Fibroblast of skin of left biceps (primary cell): ENCODE measurements at places on chromosomes 6 and 20.

DNA sequence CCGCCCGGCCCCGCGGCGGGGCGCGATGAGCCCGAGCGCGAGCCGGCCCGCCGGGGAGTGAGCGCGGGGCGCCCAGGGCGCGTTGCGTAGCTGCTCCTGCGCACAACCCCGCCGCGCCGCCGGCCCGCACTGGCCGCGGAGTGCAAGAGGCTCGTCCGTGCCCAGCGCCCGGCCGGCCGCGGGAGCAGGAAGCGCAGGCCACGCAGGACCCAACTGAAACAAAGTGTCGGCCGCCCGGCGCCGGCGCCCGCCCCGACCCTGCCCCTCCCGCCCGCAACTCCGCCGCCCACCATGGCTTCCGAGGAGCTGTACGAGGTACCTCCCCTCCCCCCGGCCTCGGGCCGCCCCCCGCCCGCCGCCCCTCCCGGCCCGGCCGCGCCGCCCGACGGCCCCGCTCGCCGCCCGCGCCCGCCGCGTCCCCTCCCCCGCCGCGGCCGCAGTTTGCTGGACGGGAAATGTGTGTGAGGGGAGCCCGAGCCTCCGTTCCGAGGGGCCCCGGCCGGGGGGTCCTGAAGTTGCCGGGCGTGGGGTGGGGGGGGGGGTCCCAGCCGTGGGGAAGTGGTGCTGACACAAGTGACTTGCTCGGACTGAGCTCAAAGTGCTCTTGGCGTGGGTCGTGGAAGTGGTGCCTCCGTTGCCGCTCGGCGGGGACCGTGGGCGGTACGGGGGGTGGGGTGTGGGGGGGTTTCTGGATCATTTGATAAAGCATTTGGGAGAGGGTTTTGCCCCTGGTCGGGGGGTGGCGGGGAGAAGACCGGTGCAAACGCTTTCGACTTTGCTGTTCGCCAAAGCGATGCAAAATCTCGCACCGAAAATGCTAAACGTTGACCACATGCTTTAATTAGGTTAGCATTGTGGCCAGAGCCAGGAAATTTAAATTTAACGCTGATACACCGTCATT, 539 bp downstream of the CDYL start:
- no peak for DNase-seq

GRCh38 chr6:26231006-26231587, 133.9 kb upstream of the BTN3A2 start:
- DNase-seq: no peak

GRCh38 chr6:126060400-126060799, 74.1 kb downstream of the TRMT11 start:
- DNase-seq: no peak

DNA sequence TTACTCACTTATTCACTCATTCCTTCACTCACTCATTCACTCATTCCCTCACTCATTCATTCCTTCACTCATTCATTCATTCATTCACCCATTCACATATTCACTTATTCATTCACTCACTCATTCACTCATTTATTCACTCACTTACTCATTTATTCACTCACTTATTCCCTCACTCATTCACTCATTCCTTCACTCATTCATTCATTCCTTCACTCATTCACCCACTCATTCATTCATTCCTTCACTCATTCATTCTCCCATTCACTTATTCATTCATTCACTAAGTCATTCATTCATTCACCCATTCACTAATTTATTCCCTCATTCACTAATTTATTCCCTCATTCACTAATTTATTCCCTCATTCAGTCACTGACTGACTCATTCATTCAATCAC, 127.6 kb downstream of the EDN3 start:
- no peak for DNase-seq

GRCh38 chr6:52143551-52143950, 42.6 kb upstream of the IL17A start:
- no peak for DNase-seq

DNA sequence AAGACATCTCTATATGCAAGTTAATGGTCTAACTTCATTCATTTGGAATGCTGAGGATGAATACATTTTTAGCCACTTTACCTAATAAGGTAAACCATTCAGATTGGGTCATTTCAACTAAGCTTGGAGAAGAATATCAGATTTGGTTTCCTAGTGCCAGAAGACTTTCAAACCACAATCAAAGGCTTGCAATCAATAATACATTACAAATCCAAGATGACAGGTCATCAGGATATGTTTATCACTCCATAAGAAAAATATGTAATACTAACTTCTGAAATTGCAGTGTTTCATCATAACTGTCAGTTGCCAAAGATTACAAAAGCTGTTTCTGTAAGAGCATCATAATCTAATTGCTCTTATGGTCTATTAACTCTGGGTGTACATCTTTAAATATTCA, 654.0 kb downstream of the COL12A1 start:
- peak; percentile 93 for DNase-seq

DNA sequence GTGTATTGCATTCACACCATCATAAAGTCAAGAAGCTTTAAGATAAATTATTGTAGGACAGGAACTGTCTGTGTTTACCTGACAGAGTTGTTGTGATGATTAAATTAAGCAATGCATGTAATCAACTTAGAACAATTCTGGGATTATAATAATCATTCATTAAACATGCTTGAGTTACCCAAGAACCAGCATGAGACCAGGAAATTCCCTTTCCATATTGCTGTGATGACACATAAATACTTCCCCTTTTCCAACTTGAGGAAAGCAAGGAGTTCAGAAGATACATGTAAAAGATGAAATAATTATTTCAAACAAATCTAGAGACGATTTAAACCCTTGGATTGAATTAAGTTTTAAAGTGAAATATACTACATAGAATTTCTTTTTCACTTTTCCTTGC, 404.4 kb downstream of the GJA1 start:
- no peak for DNase-seq

- DNase-seq: no peak
Observed at GRCh38 chr6:103886951-103887350, 972.8 kb downstream of the HACE1 start.

DNA sequence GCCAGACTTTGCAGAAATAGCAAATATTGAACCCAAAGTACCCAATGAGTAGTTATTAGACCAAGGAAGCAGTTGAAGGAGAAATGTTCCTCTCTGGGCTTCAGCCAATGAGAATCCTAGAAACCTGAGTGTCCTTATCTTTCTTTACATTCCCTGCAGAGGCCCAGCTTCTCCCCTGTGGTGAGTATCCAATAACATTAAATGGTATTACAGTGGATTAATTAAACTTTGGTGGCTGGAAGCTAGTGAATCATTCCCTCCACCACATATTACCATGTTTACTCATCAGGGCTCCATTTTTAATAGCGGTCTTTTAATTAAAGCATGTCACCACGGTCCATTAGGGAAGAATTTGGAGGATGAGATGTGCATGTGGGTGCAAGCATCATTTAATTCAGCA, 74.0 kb downstream of the UNC5CL start:
- DNase-seq: no peak

DNA sequence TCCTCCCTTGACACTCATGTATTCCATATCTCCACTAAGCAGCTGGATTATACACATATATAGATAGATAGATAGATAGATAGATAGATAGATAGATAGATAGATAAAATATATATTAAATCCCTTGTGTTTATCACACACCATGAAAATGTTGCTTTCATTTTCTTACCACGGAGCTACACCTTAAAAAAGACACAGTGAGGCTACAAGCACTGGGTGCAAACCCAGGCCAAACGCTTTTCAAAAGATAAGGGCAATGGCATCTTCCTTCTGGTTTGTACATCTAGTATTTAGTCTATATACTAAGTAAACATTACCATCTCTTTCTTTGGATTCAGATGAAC, 377.1 kb downstream of the ESR1 start:
- no peak for DNase-seq

GRCh38 chr6:122571888-122572287, 38.3 kb upstream of the PKIB start:
- DNase-seq: no peak

DNA sequence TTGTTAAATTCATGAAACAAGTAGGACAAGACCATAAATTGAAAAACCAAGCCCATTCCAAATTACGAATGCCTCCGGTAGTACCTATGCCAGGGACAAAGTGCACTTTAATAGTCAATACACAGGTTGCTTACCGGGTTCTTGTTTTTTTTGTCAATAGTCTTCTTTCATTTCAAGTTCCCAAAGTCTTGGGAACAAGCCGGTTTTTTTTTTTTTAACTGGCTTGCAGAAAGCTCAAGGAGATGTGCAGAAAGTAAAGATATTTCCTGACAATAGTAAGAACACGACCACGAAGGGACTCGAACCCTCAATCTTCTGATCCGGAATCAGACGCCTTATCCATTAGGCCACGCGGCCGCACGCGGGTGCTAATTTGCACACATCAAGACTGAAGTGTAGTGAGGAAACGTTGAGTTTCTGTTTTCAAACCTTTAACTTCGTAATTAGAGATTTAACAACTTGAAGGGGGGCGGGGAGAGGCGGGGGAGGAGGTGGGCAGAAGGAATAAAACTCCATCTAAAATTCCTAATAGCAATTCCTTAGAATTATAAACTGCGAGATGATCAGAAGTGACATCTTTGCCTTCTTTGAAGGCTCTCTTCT, 181.0 kb downstream of the TRIM27 start:
- no peak for DNase-seq

DNA sequence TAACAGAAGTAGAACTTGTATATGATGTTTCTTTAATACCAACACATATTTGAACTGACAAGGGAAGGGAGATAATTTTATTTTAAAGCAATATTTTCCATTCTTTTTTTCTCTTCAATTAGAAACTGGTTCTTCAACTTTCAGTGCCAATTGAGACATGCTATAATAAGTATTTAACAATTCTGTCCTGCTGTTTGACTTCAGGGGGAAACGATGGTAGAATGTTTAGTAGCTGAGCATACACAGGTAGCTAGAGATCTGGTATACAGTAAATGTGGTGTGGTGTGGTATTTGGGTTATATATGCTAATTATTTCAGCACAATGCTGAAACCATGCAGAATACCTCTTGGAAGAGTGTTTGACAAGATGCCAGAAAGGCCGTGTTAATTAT, 156.9 kb downstream of the ARID1B start:
- no peak for DNase-seq

- no peak for DNase-seq
Observed at GRCh38 chr6:73182021-73182607, 43.2 kb downstream of the KHDC1L start.

DNA sequence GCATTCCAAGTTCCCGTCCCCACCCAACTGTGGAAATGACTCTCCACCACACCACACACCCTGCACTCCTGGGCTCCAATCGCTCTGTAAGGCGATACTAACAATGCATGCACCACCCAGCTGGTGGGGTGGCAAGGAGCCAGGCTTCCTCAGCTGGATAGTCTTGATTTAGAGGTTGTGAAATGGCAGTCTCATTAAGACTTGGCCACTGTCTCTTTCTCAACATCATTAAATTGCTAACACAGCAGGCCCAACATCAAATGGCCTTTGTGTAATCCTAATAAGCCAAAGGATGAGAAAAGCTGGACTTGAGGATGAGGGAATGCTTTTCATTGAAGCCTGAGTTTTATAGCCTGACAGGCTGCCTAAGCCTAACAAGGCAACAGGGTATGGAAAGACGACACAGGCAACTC, 223.7 kb downstream of the GMDS start:
- peak; percentile 58 for DNase-seq

DNA sequence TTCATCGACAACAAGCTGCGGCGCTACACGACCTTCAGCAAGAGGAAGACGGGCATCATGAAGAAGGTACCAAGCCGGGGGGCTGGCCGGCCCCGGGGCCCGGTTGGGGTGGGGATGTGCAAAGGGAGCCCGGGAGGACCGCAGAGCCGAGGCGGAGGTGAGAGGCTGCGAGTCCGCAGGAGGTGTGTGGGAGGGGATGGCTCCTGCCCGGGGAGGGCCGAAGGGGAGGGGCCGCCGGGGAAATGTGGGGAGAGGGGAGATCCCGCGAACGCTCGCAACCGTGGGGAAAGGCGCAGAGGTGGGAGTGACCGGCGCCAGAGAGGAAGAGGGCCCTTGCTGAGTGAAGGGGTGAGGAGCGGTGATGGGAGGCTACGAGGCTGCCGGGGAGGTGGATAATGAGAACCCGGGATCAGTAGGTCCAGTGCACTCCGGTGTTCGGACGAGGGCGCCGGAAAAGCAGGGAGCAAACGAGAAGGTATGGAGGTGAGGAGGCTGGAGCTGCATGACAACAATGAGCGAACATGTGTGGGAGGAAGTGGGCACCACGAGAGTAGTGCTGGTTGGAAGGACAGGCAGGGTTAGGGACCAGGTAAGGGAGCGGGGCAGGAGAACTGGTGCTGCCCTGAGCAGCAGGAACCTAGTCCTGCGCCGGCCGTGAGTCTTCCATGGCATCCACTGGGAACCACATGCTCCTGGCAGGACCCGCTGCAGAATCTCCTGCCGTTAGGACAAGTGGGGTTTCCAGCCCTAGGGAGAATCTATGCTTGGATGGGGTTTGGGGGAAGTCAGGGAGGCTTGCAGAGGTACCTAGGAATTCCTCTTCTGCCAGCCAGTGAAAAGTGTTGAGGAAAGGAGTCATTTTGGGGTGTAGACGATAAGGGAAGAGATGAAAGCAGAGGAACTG, 1.3 kb downstream of the SRF start:
- DNase-seq: no peak

GRCh38 chr6:170523256-170524171, 29.6 kb downstream of the PSMB1 start:
- no peak for DNase-seq

GRCh38 chr6:23783901-23784300, 342.1 kb upstream of the NRSN1 start:
- DNase-seq: no peak

DNA sequence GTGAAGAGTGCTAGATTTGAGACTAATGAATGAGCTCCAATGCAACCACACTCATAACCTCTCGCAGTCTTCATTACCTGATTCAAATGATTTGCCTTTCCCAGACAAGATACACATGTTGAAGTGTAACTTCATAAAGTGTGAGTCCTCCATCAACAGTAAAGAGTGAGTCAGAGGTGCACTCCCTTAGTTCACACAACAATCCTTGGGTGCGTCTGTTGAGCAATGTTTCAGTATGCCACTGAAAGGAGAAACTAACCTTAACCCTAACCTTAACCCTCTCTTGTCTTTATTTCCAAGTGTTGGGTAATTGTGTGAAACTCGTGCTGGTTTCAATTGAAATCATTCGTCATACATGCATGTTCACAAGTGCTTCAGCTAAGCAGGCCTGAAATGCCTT, 21.0 kb upstream of the RIN2 start:
- no peak for DNase-seq

- DNase-seq: no peak
Observed at GRCh38 chr20:63782051-63782471, 42.5 kb downstream of the SLC2A4RG start.

GRCh38 chr20:137668-138490, 4.5 kb upstream of the DEFB126 start:
- no peak for DNase-seq

GRCh38 chr6:119257726-119258125, 91.8 kb downstream of the MAN1A1 start:
- DNase-seq: no peak

GRCh38 chr6:166785131-166785530, 158.1 kb upstream of the RPS6KA2 start:
- DNase-seq: no peak

DNA sequence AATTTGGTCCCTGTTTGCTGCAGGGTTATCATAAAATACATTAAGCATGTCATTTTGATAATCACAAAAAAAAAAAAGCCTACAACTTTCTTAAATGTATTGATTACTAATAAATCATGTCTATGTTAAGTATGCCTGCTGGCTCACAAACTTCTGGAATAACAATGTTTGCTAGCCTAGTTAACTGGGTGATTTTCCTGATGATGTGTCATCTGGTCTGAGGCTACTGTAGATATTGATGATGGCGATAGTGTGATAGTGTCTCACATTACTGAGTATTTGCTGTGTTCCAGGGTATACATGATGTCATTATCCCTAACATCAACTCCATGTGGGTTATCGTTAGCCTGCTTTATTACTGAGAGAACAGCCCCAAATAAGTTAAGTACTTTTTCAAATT, 86.2 kb upstream of the VSTM2L start:
- DNase-seq: no peak
